ENCODE measurements at places on chromosomes 6 and 20.

DNA sequence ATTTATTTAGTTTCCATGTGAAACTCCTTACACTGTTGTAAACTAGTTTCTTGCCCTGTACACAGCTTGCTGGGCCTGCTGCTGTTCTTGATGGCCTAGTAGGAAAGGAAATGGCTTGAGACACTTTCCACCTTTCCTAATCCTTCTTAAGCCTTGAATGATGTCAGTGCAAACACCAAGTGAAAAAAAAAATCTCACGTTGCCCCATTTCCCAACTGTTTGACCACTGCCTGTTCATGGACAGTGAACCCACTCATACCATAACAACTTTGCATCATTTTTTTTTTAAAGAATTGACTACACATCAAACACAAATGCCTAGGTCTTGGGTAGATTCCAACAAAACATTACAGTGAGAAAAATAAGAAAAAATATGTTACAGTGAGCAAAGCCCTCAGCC lies 653.6 kb upstream of the FLRT3 start:
- no peak for DNase-seq

- no peak for DNase-seq
These were observed 384.5 kb upstream of the SULF2 start for GRCh38 chr20:48169650-48170225.

DNA sequence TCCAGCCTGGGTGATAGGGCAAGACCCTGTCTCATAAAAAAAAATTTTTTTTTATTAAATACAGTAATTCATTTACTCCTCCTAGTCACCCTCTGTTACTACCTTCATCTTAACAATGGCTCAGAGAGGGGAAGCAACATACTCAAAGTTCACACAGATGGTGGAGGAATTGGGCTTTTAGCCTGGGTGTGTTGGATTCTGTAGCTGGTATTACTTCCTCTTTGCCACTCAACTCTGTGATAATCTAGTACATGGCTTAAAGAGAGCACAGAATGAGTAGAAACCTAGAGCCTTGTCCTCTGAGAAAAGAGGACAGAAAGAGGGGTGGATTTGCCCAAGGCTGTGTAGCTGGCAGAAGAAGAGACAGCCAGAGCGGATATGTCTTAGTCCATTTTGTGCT lies 96.6 kb downstream of the DLGAP4 start:
- DNase-seq = no peak

DNA sequence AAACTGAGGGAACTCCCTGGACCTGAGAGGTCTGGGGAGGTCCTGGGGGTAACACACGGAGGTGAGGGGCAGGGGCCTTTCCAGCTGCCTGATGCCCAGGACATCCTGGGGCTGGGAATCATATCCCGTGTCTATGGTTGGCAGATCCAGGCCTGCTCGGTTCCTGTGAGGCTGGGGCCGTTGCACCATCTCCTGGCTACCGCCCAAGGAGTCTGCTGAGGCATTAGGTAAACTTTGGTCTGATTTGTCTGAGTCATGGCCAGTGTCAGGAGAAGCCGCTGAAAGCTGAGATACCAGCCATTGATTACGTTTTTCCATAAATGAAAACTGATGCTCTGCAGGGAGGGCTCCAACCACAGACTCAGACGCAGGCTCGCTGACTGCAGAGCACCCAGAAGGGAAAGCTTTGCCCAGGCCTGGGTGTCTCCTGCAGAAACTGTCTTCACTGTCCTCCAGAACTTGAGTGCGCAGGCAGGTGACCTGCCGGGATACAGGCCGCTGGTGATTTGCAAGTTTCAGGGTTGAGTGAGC lies 14.2 kb downstream of the TRAF3IP2 start:
- DNase-seq = no peak

- DNase-seq = no peak
These were observed 61.8 kb downstream of the CYB5R4 start for GRCh38 chr6:83921315-83921714.

DNA sequence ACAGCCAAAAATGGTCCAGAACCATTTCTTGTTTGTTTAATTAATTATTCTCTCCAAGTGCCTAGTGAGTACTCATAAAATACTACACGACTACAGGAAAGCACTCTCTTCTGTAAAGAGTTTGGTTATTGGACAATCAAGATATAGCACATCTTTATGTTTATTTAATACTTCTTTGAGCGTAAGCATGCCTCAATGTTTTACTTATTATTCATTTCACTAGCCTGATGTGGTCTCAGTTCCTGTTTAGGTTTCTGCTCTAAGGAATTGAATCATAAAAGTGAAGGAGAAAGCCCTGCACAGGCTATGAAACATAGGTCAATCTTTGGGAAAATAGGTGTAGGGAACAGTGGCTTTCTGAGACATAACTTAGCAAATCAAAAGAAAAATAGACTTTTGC lies 45.9 kb upstream of the AIG1 start:
- no peak for DNase-seq

GRCh38 chr6:146916435-146917025 lies 287.7 kb upstream of the STXBP5 start:
- DNase-seq = no peak

GRCh38 chr6:23524548-23524947 lies 601.5 kb upstream of the NRSN1 start:
- DNase-seq = no peak

DNA sequence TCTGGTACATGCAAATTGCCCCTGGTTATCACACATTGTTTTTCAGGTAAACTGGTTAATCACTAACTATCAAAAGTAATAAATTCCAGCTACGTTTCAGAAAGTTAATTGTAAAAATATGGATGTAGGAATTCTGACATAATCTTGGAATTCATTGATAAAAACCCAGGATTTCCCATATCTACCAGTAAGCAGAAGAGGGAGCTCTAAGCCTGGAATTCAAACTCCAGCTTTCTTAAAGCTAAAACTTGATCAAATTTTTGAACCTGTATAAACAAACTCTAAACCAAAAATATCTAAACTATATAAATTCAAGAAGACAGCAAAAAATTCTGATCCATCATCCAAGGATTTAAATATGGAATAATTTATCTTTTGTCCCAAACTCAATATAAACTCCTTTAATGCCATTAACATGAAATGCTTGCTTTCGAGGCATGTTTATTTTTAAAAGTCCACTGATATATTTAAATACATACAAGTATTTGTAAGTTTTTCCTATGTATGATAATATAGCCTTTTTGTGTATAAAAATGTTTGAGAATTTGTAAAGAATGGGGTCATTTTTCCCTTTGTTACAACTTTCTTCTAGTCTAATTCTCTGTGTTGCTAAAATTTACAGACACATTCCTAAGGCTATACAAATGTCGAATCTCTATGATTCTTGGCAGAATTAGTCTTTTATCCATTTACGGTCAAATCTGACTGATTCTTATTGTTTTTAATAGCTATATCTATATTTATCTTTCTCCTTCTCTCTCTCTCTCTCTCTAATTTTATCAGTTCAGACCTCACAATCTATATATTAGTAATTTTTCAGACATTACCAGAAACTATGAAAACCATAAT lies 91.4 kb upstream of the RNF217 start:
- DNase-seq = no peak

DNA sequence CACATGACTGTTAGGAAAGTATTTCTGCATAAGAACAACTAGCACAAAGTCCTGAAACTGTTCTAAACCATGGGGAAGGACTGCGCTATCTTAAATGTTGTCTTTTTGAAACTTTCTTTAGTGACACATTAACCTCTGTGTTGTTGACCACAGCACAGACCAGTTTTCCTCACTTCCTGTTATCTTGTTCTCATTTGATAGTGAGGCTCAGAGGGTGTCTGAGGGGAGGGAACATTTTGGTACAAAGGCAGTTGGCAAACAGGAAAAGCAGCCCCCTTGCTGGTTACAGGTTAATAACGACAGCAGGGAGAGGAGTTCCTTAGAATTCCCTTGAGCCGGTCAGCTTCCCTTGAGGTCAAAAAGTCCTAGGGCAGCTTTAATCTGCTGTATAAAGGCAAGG lies 143.5 kb upstream of the BMP2 start:
- no peak for DNase-seq

- peak; percentile 83 for DNase-seq
These were observed 89.8 kb upstream of the PRSS16 start for GRCh38 chr6:27157459-27158315.

DNA sequence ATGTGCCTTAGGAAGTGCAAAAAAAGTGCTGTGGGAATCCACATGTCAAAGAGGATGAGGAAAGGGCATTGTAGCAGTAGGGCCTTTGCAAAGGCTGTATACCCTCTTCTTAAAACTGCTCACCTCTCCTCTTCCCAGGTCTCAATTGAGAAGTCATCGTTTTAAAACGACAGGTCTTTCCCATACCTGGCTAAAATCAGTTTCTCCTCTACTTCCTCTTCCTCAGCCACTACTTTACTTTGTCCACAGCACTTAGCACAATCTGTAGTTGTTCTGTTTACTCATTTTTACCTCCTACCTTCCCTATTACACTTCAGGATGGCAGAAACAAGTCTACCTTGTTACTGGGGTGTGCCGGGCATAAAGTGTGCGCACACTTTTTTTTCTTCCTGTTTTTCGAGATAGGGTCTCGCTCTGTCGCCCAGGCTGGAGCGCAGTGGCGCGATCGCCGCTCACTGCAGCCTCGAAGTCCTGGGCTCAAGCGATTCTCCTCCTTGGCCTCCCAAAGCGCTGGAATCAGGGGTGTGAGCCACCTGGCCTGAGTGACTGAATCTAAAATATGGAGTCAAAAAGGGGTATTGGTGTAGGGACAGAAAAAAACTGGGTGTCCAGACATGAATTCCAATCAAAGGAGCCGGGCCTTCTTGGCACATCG lies 9.8 kb upstream of the ELOVL5 start:
- DNase-seq = no peak

GRCh38 chr6:52564856-52565255 lies 12.0 kb downstream of the TRAM2 start:
- no peak for DNase-seq

DNA sequence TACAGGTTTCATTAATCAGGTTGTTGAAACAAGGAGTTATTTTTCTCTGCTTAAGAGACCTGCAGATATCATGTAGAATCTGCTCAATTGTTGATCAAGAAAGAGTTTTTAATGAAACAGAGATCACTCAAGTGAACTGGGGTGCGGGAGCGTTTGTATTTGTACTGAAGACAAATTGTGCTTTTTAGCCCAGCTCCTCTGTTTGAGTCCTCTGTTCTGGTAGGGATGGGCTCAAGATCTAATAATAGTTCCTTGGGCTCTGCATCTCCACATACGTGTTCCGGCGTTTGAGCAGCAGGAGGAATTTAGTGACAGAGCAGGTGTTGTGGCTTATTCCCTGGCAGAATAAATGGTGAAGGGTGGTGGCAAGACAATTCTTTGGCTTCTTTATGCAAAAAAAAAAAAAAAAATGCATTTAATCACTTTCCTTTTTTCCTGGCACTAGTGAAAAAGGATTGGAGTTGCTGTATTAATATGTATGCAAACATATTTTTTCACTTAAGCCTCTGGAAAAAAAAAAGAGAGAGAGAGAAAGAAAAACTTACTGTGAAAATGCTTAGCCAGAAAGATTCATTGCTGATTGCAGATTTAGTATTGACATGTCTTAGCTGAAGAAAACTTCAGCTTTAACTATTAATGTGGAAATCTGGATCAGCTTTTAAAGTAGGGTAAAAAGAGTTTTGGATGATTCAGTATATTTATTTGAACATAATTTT lies 4.0 kb downstream of the CITED2 start:
- DNase-seq = peak; percentile 6

- DNase-seq = no peak
These were observed 176.0 kb downstream of the MRPL14 start for GRCh38 chr6:43951063-43951755.

DNA sequence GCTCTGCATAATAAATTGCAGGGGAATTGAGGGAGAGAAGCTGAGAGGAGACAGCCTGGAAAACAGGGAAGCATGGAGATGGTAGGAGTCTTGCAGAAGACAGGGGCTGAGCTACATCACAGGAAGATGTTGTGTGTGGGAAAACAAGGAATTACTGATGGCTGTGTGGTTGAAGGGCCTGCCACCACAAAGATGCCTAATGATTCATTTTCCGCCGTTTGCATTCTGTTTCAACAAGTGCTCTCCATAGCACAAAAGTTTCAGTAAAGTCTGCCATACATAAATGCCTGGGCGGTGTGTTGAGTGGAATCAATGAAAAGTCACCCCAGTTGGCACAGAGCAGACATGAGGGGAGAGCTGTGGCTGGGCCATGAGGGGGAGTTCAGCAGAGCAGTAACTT lies 5.6 kb upstream of the KLHL31 start:
- DNase-seq = no peak

- no peak for DNase-seq
These were observed 39.5 kb upstream of the HDGFL1 start for GRCh38 chr6:22529866-22530265.

- no peak for DNase-seq
These were observed 116.8 kb downstream of the CHD6 start for GRCh38 chr20:41501376-41501775.

- DNase-seq = no peak
These were observed 312.7 kb downstream of the LAMA2 start for GRCh38 chr6:129195643-129196042.

GRCh38 chr20:62824476-62825332 lies 7.9 kb downstream of the COL9A3 start:
- DNase-seq = peak; percentile 48

DNA sequence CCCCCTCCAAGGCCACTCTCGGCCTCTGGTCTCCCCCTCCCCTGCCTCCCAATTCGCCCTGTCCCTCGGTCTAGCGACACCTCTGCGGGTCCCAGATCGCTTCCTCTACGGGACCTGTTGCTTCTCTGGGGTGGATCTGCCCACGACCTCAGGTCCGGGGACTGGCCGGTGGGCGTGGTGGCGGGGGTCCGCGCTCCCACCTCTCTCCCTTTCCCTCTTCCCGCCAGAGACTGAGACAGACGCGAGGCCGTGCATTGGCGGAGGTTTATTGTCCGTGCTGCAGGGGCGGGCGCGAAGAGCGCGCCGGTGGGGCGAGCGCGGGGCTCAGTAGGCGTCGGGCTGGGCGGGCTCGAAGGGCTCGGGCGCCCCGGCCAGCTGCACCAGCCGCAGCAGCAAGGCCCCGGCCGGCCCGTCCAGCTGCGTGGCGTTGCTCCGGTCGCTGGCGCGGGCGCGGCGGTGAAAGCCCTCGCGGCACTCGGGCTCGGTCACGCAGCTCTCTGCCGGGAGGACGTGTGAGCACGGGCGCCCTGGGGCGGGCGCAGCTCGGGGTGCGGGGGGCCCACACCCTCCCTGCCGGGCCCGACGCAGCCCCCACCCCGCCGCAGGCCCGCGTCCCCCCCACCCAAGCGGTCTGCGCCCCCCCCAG lies 2.1 kb downstream of the AVP start:
- no peak for DNase-seq

GRCh38 chr20:8394308-8394945 lies 262.4 kb downstream of the PLCB1 start:
- DNase-seq = no peak

DNA sequence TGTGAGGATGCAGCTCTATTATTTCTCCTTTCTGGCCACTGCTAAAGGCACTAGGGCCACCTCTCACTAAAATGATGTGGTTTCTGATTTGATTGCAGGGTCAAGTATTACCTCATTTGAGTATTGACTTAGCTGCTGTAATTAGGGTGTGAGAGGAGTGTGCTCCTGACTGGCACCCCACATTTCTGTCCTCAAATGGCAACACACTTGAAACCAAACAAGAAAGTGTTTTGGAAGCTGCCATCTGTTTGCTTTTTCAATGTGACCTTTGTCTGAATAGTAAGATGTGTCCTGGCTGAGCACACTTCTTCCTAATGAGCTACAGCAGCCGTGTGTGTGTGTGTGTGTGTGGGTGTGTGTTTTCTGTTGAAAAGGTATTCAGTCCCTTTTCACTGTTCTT lies 62.8 kb upstream of the SCP2D1 start:
- DNase-seq = no peak

- DNase-seq = no peak
These were observed 57.5 kb downstream of the MYLK4 start for GRCh38 chr6:2693231-2693630.

Measured in CD4-positive, alpha-beta memory T cell (primary cell).